Stimulated activated naive CD8-positive, alpha-beta T cell treated with anti-CD3 and anti-CD28 coated beads, Interleukin-15, amount 100 ng/mL, for 72 hours (primary cell): ENCODE measurements at places on chromosomes 3 and 15.

GRCh38 chr3:179562591-179563270 lies at the start of gene ACTL6A:
Gene ACTL6A, plus strand, starts transcription at chr3:179562926. Its CDS starts 167 bp downstream, at chr3:179563093.
- peak; percentile 96 for DNase-seq

DNA sequence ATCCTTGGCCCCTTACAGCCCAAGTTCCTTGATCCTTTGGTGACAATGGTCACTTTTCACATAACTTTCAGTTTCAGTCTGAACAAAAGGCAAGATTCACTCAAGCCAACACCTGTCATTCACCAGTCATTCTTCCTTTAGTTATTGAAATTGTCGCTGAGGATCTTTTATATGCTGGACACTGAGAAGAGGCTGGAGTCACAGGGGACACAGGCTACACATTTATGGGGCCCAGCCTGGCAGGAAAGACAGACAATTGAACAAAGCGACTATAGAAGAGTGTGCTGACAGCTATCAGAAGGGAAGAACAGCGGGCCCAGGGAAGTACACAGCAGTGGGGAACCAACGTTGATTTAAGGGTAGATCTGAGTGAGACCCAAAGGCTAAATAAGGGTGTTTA lies 69.8 kb upstream of the PROK2 start:
- DNase-seq = no peak

DNA sequence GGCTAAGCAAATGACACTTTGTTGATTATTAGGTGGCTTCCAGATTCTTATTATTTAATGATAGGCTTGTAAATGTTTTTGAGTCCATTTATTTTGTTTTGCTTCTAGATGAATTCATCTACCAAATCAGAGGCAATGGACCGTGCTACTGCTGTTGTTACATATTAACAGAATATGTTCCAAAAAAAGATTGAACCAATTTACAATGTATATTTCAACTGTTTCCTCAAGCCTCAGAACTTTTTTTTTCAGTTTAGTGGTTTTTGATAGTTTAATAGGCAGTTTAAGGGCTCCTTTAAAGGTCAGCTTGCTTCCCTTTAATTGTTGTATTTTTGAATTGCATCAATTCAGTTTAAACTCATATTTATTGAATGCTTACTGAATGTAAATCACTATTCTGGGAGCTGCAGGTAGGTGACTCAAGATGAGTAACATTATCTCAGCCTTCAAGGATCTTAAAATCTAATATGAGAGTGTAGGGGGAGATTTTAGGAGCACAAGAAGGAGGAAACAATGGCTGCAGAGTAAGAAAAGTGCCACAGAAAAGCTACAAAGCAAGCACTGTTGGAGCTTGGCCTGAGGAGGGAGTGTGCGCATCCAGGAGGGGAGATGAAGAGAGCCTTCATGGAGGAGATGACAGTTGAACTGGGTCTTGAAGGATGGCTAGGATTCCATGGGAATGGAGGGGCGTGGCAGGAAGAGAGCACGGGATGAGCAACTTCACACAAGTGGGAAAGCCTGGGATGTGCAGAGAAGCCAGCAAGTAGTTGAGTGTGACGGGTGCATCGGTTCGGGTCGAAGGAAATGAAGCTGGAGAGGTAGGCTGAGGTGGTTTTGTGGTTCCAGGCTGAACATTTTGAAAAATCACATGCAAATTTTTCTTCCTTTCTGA lies 14.7 kb downstream of the MAP2K1 start:
- no peak for DNase-seq

GRCh38 chr3:143978263-143978631 lies 6.6 kb downstream of the DIPK2A start:
- DNase-seq = no peak

DNA sequence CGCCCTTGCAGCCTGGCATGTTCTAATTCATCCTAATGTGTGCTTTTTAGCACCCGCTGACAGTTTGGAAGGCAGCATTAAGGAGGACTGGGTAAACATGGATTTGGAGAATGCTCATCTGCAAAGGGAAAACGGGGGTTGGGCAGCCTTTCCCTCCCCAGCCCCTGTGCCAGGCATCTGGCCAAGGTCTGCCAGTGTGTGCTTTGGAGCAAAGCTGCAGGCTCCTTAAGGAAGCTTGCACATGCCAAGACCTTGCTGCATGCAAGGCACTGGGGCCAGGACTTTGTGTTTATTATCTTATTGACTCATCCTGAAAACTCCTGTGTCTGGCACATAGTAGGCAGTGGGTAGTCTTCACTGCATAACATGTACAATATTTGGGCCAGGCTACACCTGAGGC lies 20.1 kb downstream of the FAM3D start:
- no peak for DNase-seq

DNA sequence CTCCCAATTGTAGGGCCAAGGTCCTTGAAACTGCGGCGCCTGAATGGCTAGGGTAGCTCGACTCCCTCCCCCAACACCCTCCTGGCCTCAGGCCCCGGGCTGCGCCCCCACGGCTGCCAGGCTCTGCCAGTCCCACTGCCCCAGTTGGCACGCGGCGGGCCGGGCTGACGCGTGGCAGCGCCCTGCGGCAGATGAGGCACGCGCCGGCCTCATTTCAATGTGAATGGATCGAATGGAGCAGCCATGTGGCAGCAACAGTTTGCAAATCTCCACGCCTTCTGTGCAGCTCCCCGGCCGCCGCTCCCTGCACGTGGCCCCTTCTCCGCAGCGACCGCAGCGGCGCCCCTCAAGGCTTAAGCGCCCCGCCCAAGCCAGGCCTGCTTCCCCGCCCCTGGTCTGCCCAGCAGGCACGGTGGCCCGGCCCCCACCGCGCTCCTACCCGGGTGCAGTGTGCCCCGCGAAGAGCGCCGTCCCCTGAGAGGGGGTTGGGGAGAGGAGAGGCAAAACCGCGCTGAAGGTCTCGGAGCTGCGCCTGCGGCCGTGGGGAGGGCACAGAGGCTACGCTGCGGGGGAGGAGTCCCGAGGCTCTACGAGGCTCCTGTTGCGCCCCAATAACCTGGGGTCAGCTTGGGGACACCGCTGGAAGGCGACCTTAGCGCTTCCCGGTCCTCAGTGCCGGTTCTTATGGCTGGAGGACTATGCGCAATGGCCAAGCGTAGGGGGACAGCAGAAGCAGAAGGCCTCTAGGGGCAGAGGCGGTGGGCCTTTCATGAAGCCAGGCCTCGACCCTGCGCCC lies 3.1 kb upstream of the DLL4 start:
- DNase-seq = no peak

- no peak for DNase-seq
Measured at GRCh38 chr15:71109130-71109529, 6.1 kb upstream of the THSD4 start.

GRCh38 chr3:178707311-178708031 lies 171.2 kb downstream of the KCNMB2 start:
- no peak for DNase-seq

DNA sequence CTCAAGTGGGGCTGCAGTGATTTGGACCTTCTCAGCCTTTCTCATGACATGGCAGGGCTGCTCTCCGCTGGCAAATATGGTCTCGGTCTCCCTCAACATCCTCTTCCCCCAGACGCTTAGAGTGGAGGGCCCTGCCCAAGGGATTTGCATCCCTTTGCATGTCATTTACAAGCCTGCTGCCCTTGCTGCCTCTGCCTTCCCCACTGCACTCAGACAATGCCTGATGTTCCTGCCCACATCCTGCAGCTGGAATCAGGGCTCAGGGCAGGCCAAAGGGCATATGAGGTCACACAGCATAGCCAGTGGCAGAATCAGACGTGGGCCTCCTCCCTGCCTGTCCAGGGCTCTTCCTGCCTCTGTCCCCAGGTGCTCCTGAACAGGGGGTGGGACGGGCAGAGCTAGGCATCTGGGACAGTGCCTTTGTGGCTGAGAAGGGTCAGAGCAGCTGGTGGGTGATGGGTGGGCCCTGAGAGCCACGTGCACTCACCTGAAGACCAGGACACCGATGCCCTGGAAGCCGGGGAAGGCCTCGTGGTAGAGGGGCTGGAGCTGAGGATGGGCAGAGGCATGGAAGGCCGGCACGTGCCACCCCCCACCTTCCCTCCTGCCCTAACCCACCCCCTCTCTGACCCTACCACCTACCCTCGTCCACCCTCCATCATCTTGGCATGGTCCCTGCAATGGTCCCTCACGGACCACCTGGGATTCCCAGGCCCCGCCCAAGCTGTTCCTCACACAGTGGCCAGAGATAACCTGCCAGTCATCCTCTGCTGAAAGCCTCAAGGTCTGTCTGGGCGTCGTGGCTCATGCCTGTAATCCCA lies 27.4 kb upstream of the GOLGA6C start:
- no peak for DNase-seq

DNA sequence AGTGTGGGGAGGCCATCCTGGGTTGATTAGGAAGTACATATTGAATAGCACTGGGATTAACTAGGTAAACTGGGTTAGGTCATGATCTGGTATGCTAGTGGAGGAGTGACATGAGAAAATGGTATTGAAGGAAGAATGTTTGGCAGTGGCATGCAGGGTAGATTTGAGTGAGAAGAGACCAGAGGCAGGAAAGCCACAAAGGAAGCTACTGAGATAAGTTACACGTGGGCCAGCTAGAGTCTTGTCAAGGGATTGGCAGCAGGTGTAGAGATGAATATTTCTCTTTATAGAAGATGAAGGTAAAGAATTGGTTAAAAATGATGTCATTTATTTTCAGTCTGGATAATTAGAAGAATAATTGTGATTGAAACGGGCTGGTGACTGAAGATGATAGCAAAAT lies 91.0 kb upstream of the TPRG1 start:
- DNase-seq = no peak

DNA sequence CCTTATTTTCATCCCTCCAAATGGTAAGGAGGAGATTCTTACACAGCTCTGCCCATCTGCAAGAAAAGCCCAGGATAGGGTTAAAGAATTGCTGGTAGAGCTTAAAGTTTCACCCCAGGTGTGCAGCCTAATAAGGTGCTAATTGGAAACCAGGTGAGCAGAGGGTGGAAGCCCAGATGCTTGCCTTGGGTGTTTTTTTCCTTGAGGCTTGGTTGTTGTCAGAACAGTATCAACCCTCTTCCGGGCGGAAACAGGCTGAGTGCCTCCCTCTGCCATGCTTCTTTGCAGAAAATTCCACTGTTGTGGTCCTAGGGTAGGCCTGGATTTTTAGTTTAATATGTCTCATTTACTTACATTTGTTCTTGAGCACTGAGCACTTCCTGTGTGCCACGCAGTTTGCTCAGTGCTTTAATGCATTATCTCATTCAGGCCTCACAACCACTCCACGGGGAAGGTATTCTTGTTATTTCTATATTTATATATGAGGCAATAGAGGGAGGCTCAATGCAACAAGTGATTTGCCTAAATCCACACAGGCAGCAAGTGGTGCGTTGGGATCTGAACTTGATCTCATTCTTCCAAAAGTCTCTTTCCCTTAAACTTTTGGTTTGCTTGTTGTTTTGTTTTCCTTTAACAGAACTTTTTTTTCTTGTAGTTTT lies 115.0 kb upstream of the LRIG1 start:
- DNase-seq = no peak

GRCh38 chr3:62632510-62633294 lies 242.5 kb downstream of the CADPS start:
- DNase-seq = no peak

- DNase-seq = no peak
Measured at GRCh38 chr3:56025326-56025725, 442.9 kb downstream of the ERC2 start.

DNA sequence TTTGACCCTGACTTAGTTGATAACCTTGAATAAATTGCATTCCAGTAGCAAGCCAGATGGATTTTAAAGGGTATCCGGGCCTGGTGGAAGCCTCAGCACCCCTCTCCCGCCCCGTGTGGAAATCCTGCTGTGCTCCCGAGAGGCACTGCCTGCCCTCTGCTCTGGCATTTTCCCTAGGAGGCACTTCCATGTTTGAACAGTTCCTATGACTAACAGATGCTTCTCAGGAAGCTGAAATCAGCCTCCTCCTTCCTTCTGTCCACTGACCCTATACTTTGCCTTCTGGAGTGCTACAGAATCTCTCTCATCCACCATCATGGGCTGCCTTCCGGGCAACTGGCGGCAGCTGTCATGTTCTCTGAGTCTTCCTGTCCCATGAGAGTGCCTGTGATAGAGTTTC lies 90.8 kb downstream of the GABRG3 start:
- no peak for DNase-seq

DNA sequence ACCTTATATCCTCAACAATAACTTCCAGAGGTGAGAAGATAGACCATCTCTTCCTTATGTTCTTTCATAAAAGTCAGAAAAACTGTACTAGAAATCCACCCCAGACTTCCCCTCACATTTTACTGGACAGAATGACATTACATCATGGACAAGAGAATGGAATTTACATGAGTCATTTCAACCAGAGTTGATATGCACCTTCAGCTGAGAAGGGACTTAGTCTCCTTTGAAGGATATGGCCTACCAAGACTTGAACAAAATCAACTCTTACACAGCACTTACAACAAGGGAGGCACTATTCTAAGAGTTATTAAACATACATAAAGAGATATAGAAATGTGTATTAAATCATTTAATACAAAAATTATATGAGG lies 380.0 kb upstream of the DPH6 start:
- DNase-seq = no peak

DNA sequence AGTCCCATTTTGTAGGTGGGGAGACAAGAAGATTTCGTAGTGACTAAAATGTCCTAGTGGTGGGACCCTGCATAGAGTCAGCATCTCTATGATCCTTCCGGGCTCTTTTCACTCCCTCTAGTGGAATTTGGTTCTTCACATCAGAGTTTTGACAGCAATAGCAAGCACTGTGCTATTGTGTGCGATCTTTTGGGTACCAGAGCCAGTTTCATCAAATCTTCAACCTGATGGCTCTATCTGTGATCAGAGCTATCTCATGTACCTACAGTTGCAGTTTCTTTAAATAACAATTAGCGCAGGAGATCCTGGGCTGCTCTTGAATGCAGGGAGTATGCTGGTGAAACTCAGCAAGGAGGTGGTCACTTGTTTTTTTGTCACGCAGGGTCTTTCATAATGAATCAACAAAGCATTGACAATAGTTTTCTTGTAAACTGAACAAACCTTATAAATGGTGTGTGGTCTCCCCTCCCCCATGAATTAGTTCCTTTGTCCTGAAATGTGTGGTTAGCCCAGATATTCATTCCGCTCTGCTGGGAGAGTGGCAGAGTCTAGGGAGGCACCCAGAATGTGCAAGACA lies 257.2 kb upstream of the SOX2 start:
- DNase-seq = no peak

GRCh38 chr3:185764163-185764979 lies 60.5 kb downstream of the IGF2BP2 start:
- DNase-seq = no peak

- no peak for DNase-seq
Measured at GRCh38 chr3:143060906-143061305, 58.7 kb upstream of the CHST2 start.
